HCT116 (cell line): ENCODE measurements at places on chromosomes 5 and 9. TPM values are rescaled to one million over a fixed set of nuclear protein-coding genes. Genes with fewer than 3 reads are reported as not detected.

PCDHGC4 gene
- total RNA-seq = 0.05 TPM

PPP3R2 gene
- not detected for total RNA-seq

MCC gene
- 20.1 TPM for total RNA-seq

FOXD4L5 gene
- 0.61 TPM for total RNA-seq

IGFBPL1 gene
- total RNA-seq = not detected

PCDHGB1 gene
- 0.15 TPM for total RNA-seq

SELENOP gene
- total RNA-seq = 11.4 TPM

TAF11L2 gene
- not detected for total RNA-seq

PTGES gene
- 17.2 TPM for total RNA-seq

ZNF300 gene
- total RNA-seq = 0.05 TPM

LRRC70 gene
- total RNA-seq = 0.37 TPM

DNA sequence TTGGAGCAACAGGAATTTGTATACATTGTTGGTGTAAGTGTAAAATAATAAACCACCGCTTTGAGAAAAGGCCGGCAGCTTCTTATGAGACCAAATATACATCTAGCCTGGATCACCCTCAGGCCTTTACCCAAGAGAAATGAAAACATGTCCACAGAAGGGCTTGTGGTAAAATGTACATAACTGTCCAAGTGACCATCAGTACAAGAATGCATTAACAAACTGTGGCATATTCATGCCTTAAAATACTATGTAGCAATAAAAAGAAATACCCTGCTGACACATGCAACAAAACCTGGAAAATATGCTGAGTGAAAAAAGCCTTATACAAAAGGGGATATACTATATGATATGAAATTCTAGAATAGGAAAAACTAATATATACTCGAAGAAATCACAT lies 311.9 kb upstream of the TRPC7 start:
- no peak for DNase-seq

DNA sequence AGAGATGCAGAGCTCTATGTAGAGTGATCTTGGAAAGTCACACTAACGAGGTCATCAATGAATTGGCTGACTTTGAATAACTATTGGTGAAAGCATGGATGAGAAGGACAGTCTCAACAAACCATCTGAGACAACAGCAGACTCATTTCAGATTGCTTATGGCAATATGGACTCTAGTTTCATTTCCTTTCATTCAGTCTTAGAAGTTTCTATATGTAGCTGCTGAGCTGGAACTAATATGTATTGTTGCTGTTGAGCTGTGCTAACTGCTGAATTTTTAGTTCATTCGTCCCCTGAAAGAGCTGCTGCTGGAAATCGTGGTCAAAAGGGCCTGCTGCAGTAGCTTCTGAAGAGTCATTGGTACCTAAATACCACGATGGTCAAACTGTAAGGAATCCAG lies 31.3 kb downstream of the TNFSF15 start:
- no peak for DNase-seq

GRCh38 chr9:105064248-105065097 lies 136.5 kb upstream of the ABCA1 start:
- DNase-seq = no peak

DNA sequence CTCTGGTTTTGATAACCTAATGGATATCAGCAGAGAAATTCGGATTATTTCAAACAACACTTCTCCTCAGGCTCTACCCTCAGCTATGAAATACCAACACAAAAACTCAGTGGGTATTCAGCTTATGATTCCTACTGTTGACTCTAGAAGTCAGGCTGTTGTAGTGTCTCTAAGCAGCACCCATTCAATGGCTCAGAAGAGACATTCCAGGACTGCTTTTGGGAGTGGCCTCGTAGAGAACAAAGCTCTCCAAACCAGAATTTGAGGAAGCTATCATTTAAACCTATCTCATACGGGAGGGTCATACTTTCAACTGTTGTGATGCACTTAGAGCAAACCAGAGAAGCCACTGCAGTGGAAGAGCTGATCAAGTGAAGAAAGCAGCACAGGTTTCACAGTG lies 34.1 kb downstream of the ETF1 start:
- no peak for DNase-seq

GRCh38 chr5:54017580-54017979 lies 292.8 kb downstream of the ARL15 start:
- DNase-seq = no peak

DNA sequence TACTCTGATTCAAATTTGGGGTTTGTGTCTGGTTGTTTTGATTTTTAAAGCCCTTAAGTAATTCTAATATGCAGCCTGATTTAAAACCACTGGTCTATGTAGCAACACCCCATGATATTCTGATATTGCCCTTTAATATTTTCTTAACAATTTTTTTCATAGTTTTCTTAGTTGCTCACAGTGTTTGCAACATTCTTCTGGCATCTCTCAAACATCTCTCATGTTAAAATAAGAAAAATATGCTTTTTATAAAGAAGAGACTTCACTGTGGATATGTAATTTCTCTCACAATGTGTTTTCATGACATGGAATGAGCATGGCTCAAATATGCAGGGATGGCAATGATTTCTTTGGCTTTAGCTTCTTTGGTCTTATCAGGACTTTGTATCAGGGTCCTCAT lies 183.7 kb downstream of the TAF11L14 start:
- no peak for DNase-seq

DNA sequence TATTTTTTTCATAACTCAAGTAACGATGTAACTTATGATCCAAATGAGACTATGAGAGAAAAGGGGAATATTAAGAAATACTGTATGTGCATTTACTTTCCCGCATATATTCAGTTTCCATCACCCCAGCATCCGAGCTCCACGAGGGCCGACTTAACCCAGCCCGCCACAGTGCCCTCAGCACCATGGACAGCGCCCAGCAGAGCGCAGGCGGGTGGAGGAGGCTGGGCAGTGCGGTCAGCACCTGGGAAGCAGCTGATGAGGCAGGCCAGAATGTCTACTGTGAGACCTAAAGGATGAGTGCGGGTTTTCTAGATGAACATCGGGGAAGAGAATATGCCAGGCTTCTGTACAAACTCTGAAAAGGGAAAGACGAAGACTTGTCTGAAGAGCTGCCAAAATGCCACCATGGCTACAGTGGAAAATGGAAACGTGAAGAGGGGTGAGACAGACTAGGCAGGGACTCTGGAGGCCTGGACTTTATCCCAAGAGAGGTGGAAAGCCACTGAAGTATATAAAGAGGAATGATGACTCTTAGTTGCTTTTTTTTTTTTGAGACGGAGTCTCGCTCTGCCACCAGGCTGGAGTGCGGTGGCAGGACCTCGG lies 34.5 kb upstream of the MED27 start:
- no peak for DNase-seq
